Activated naive CD8-positive, alpha-beta T cell treated with anti-CD3 and anti-CD28 coated beads, Interleukin-2, amount 50 U/mL, for 24 hours (primary cell): ENCODE measurements at places on chromosomes 16 and 17.

- no peaks in the 10 kb centered on the region for H3K27me3 ChIP-seq
- DNase-seq, result no peak
- peak overlapping the region; percentile 58 for H3K4me3 ChIP-seq
- H3K36me3 ChIP-seq, result peaks cover 23% of the 10 kb centered on the region
- H3K4me1 ChIP-seq, result peaks cover 30% of the 10 kb centered on the region
These were observed 740 bp upstream of the JPT2 start for GRCh38 chr16:1677339-1677738.

GRCh38 chr16:50263940-50264929, 2.1 kb upstream of the ADCY7 start:
- peaks cover 80% of the 10 kb centered on the region for H3K4me1 ChIP-seq
- H3K27ac ChIP-seq, result peak overlapping the region; percentile 66
- no peak for DNase-seq
- no peak overlapping the region for H3K4me3 ChIP-seq

GRCh38 chr16:31876951-31877828, 3.6 kb downstream of the ZNF267 start:
- peaks cover 78% of the 10 kb centered on the region for H3K36me3 ChIP-seq
- H3K4me3 ChIP-seq, result peak overlapping the region; percentile 93
- peaks cover 4% of the 10 kb centered on the region for H3K27me3 ChIP-seq
- peaks cover 86% of the 10 kb centered on the region for H3K4me1 ChIP-seq
- H3K27ac ChIP-seq, result peak overlapping the region; percentile 99

GRCh38 chr17:21146362-21147015, 19.7 kb downstream of the DHRS7B start:
- H3K27ac ChIP-seq, result no peak overlapping the region
- no peak overlapping the region for H3K4me3 ChIP-seq
- H3K4me1 ChIP-seq, result peaks cover 6% of the 10 kb centered on the region
- peaks cover 39% of the 10 kb centered on the region for H3K36me3 ChIP-seq
- DNase-seq, result no peak
- H3K27me3 ChIP-seq, result no peaks in the 10 kb centered on the region

GRCh38 chr17:34351096-34351495, 5.2 kb upstream of the CCL13 start:
- peaks cover 10% of the 10 kb centered on the region for H3K27me3 ChIP-seq
- DNase-seq, result no peak
- no peak overlapping the region for H3K27ac ChIP-seq
- no peak overlapping the region for H3K4me3 ChIP-seq
- H3K4me1 ChIP-seq, result no peaks in the 10 kb centered on the region

DNA sequence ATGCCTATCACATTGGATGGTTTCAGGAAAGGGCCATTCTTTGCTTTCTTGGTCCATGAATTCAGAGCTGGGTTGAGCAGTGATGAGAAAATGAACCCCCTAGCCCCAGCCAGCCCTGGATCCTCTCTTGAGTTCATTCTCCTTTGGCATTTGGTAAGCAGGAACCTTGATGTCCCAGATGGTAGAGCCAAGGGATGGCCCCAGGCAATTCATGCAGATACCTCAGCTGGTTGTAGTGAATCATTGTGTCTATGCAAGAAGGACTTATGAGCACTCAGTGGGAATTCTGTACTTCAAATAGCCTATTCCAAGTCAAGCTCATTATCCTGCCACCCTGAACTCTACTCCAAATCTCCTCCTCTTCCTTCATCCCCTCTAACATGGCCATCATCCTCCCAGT, 412.7 kb downstream of the UTP18 start:
- H3K27me3 ChIP-seq, result no peaks in the 10 kb centered on the region
- H3K4me1 ChIP-seq, result no peaks in the 10 kb centered on the region
- no peak overlapping the region for H3K4me3 ChIP-seq
- no peaks in the 10 kb centered on the region for H3K36me3 ChIP-seq

DNA sequence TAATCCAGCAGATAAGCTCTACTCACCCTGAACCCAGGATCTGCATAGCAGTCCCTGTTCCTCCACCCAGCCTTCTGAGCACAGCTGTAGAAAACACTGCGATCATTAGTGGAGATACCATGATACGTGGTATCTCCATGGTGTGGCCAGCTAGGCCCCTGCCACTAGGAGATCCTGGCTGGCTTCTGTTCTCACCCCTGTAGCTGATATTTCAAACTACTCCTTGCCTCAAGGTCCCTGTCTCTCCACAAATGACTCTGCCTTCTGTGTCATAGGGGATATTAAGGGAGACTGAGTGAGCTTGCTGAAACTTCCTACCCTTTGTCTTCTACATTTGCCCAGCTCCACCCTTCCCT, 44.3 kb downstream of the ERN1 start:
- peaks cover 6% of the 10 kb centered on the region for H3K36me3 ChIP-seq
- H3K27ac ChIP-seq, result no peak overlapping the region
- peaks cover 26% of the 10 kb centered on the region for H3K4me1 ChIP-seq
- no peak for DNase-seq

GRCh38 chr17:65472666-65473309, 88.7 kb downstream of the AXIN2 start:
- H3K36me3 ChIP-seq, result no peaks in the 10 kb centered on the region
- H3K4me3 ChIP-seq, result no peak overlapping the region
- no peak for DNase-seq
- no peak overlapping the region for H3K27ac ChIP-seq
